ENCODE measurements at places on chromosomes 12 and 14.

DNA sequence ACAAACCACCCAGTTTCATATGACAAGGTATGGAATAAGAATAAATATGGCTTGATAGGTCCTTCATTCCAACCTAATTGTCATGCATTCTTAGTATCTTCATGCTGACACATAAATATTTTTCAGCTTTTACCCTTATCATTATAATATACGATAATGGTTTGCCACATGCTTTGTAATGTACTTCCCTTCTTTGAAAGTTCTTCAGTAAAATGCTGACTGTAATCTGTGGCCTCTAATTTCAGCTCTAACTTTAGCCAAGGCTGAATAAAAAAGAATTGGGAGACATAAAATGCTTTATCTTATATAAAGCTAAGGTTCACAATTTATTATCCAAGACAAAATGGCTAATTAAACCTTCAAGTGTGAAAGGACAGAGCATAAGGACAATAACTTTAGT lies 2.6 kb upstream of the MAP4K5 start:
- no peak for DNase-seq

DNA sequence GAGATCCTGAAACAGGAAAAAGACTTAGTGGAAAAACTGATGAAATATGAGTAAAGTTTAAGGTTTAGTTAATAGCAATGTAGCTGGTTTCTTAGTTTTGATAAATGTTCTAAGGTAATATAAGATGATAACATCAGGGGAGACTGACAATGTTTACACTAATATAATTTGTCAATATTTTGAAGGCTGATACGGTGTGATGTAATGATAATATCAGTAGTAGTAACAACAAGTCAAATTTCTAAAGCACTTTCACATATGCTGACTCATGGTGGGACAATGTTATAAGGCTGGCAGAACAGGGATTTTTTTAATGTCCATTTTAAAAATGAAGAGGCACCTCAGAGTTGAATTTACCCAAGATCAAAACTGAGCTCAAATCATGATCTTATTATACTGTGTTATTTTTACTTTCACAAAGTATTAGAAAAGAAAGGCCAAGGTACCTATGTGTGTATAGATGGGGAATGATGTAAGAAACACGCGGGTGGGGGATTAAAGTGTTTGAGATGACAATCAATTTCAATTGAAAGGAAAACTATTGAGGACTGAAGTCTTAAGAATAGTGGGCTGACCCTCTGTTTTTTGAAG lies 2.4 kb upstream of the FLRT2 start:
- no peak for DNase-seq

DNA sequence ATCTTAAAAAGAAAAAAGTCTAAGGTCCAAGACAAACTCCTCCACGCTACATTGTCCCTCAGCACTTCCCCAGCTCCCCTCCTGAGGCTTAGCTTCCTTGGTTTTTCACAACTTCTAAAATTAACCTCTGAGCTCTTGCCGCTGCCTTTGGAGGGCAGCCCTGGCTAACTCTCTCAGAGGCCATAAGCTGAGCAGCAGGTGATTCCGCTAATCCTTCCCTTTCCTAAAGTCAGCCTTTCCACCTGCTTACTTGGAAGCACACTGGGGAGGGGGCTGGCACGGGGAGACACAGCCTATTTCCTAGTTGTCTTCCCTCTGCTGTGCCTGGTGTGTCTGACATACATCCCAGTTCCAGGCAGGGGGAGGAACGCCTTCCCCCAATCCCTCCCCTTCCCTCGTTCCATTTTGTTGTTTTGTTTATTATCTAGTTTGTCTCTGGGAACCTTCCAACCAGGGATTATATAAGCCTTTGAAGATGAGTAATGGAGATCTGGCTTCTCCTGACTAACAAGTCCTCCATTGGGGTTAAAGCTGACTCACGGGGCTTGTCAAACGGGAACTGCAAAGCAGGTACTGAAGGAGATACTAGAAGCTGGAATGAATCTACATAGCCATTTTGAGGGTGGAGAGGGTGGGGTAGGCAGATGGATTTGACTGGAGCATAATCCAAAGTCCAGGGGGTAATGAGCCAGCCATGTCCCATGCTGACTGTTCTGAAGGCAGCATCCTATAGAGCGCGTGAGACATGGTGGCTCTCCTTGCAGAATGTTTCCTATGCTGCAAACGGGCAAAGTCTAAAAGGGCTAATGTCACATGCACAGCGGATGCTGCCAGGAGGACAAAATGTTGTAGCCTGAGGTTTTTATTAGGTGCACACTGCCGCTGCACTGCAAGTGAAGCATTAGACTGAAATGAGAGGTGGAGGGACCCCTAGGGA lies 230.8 kb downstream of the FOXN3 start:
- DNase-seq = peak; percentile 93

- DNase-seq = no peak
Observed at GRCh38 chr12:77777274-77777673, 53.4 kb upstream of the NAV3 start.

DNA sequence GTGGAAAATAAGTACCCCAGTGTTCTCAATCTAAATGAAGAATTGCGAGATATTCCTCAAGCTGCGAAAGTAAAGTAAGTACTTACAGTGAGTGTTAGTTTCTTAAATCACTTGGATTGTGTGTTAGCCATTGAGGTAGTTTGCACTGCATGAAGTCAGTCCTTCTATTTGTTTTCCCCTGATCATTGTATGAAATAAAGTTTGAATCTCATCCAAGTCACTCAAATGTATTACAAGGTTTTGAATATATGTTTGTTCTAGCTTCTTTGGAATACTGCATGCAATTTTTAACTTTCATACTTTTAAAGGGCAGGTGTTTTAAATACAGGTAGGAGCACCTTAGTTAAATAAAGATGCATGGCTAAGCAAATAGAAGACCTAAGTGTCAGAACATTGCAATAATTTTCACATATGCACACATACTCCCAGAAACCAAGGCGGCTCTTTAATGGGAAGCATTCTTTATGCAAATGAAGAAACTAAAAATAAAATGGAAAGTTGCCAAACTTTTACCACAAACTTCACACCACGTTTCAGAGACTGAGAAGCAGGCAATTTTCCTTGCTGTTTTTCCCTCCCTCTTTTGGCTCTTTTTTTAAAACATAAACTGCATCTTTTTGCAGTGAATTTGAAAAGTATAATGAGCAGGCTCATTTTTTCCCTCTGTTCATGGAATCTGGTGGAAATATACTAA lies 105.6 kb downstream of the GPR135 start:
- DNase-seq = no peak

- peak; percentile 83 for DNase-seq
Observed at GRCh38 chr14:48527832-48528231, 852.4 kb upstream of the MDGA2 start.

GRCh38 chr12:5745251-5745888 lies 199.7 kb downstream of the ANO2 start:
- peak; percentile 91 for DNase-seq

- DNase-seq = no peak
Observed at GRCh38 chr12:24741216-24741615, 207.7 kb downstream of the BCAT1 start.

DNA sequence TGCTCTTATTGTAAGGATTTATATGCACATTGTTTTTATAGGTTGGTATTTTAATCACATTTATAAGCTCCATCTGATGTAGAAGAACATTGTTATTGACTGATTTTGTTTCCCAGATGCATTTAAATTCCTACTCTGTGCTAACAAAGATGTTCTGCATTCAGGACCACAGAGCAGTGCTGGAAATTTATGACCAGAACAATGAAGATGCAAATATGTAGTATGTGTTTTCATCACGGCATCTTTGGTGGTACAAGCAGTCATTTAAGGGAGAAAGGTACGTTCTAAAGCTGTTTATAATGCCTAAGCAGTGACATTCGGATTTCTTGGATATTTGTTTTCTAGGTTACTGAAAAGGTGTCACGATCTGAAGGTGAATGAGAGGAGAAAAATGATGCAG lies 66.5 kb downstream of the TRIM9 start:
- no peak for DNase-seq

- no peak for DNase-seq
Observed at GRCh38 chr14:93991212-93991611, 5.9 kb upstream of the CCDC197 start.

GRCh38 chr12:98894412-98895085 lies 249.5 kb downstream of the APAF1 start:
- peak; percentile 66 for DNase-seq

GRCh38 chr14:61187196-61187905 lies 93.8 kb downstream of the TMEM30B start:
- DNase-seq = no peak

- no peak for DNase-seq
Observed at GRCh38 chr14:60250257-60251035, 1.4 kb downstream of the PPM1A start.

DNA sequence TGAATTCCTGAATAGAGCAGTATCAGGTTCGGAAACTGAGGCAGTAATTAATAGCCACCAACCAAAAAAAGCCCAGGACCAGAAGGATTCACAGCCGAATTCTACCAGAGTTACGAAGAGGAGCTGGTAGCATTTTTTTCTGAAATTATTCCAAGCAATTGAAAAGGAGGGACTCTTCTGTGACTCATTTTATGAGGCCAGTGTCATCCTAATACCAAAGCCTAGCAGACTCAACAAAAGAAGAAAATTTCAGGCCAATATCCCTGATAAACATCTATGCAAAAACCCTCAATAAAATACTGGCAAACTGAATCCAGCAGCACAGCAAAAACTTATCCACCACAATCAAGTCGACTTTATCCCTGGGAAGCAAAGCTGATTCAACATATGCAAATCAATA lies 202.3 kb upstream of the SLC16A7 start:
- no peak for DNase-seq

DNA sequence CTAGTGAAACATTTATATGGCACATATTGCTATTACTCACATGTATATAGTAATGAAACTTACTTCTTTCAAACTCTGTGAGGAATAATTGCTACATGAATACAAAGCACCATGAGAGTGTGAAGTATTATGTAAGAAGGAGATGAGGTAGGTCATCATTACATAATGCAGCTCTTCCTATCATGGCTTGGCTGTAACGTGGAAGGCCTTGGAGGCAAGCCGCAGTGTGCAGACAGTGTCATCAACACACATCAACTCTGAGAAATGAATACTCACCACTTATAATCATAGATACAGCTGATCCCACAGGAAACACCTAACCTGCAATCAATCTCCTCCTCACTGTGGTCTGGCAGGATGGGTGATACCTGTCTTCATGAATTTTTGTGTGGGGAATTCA lies 49.9 kb upstream of the CCDC91 start:
- DNase-seq = no peak

GRCh38 chr12:121287267-121287954 lies 9.1 kb downstream of the CAMKK2 start:
- peak; percentile 73 for DNase-seq

DNA sequence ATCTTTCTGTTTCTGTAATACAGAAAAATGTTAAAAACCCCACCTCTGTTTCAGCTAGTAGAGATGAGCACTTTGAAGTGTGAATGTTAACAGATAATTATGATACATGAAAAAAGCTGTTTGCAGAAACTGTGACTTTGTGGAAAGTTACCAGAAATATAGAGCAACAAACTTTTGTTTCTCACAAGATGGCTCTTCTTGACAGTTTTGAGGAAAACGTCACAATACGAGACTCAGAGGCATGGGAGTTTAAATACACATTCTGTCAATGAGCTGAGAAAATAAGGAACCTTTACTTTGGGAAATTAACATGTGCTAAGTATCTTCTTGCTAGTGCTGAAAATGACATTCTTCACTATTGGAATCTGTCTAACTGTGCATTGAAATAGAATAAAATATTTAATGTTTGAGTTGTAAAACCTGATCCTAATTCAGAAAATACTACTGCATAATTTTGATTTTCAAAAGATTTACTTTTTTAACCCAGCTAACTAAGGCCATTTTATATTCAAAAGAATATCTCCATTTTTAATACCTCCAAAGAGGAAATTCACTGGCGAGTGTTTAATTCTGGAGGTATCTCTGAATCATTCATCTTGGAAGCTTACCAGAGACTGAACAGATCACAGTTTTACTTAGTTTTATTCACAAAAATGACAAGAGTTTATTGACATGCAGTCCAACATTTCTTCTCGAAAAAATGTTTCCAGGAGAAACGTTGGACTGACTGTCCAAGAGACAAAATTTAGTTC lies 308.9 kb upstream of the LRFN5 start:
- DNase-seq = no peak

DNA sequence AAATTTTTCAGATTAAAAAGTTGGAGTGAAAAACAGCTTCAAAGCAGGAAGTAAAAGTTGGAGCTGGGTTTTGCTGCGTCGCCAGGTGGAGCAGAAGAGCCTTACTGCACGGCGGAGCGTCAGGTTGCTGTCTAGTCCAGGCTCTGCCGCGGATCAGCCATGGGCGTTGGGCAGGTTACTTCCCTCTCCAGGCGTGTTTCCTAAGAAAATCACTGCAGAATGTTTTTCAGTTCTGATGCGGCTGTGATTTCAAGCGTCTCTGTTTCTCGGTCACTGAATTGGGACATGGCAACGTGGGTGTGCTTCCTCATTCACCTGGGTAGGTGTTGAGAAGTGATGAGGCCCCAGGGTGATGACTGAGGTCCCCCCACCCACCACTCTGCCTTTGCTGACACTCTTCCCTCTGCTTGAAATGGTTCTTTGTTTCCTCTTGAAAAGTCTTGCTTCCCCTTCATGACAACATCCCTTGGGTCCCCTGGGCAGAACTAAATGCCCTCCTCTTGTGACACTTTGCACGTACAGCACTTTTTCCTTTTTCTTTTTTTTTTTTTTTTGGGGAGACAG lies 7.6 kb downstream of the EVL start:
- DNase-seq = peak; percentile 41

- DNase-seq = no peak
Observed at GRCh38 chr14:32110548-32110896, 33.4 kb downstream of the ARHGAP5 start.

DNA sequence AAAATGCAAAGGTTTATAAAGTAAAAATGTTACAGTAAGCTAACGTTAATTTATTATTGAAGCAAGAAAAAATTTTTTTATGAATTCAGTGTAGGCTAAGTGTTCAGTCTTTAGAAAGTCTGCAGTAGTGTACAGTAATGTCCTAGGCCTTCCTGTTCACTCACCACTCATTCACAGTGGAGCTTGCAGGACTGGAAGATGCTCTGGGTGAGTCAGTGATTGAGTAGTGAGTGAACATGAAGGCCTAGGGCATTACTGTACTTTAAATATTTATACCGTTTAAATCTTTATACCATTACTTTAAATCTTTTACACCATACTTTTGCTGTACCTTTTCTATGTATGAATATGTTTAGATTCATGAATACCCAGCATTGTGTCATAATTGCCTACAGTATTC lies 120.3 kb upstream of the SLC38A4 start:
- DNase-seq = no peak

GRCh38 chr12:3885277-3886094 lies 12.3 kb upstream of the PARP11 start:
- DNase-seq = no peak

- no peak for DNase-seq
Observed at GRCh38 chr14:102878970-102879460, 43.4 kb upstream of the AMN start.

DNA sequence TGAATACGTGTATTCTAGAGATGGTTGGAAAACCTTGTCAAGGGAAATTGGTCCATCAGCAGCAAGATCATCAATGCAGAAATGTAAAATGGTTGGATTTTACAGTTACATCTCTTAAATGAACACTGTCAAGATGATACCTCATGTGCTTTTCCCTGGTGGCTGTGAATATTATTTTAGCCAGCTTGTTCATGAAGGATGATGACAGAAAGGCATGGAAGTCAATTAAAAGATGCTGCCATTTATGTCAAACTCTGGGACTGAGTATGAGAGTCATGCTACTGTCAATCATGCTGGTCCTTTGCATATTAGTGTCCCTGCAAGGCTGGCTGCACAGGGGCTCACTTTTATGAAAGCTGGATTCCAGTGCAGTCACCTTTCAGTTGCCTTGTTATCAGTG lies 10.3 kb upstream of the RERG start:
- no peak for DNase-seq

Measured in islet precursor cell (in vitro differentiated cells).